ENCODE measurements at places on chromosomes 16 and 17. TPM values are rescaled to one million over a fixed set of nuclear protein-coding genes. Genes with fewer than 3 reads are reported as not detected.

Gene GPR179
- not detected for total RNA-seq

Gene KRTAP1-5
- total RNA-seq = not detected

Gene ABCC6
- total RNA-seq = 0.24 TPM

Gene ABR
- 87.2 TPM for total RNA-seq

Gene TOX3
- total RNA-seq = not detected

Gene FAM20A
- total RNA-seq = not detected

Gene CLTC
- total RNA-seq = 162 TPM

Gene C17orf113
- total RNA-seq = 0.06 TPM

Gene METTL16
- 49.9 TPM for total RNA-seq

Gene OR3A3
- not detected for total RNA-seq

Gene RILP
- 6.1 TPM for total RNA-seq

Gene RAB11FIP4
- total RNA-seq = 21.7 TPM

Gene OR1A1
- total RNA-seq = not detected

Gene PRR15L
- total RNA-seq = not detected

Gene DHRS7C
- not detected for total RNA-seq

Gene TMEM106A
- total RNA-seq = 9.5 TPM

Gene TBC1D3H
- not detected for total RNA-seq

Gene CACNG1
- not detected for total RNA-seq

Gene MT1M
- total RNA-seq = not detected

Gene SDR42E2
- total RNA-seq = not detected

Gene SULT1A2
- total RNA-seq = not detected

Gene STAC2
- not detected for total RNA-seq

Gene ZNF48
- total RNA-seq = 10.2 TPM

Gene HS3ST3A1
- 0.29 TPM for total RNA-seq

Gene PARD6A
- total RNA-seq = 16.5 TPM

Gene TNP2
- total RNA-seq = not detected

Gene ASPHD1
- total RNA-seq = 3.1 TPM
